Stimulated activated memory B cell treated with anti-CD40 and anti-IgM and Interleukin-4, amounts not matched to agents 10 μg/mL and 1 μg/mL and 100 μg/mL, for 72 hours (primary cell): ENCODE measurements at places on chromosomes 5 and 9.

- ATAC-seq = no peak
Measured at GRCh38 chr5:129977810-129978209, 73.5 kb downstream of the CHSY3 start.

DNA sequence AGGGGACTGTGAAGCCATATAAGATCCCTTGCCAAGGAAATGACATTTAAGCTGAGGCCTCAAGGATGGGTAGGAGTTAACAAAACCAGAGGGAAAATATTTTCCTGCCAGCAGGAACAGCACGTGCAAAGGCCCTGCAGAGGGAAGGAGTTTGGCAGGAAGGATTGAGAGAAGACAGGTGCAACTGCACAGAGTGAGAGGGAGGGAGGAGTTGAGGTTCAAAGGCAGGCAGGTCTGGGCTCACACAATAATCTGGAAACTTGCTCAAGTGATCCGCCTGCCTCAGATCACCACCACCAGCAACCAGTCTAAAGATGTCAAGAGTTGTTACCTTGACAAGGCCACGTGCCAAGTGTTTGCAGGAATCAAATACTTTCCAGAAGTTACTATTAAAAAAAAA is 31.1 kb upstream of the PWWP2A start:
- no peak for ATAC-seq

DNA sequence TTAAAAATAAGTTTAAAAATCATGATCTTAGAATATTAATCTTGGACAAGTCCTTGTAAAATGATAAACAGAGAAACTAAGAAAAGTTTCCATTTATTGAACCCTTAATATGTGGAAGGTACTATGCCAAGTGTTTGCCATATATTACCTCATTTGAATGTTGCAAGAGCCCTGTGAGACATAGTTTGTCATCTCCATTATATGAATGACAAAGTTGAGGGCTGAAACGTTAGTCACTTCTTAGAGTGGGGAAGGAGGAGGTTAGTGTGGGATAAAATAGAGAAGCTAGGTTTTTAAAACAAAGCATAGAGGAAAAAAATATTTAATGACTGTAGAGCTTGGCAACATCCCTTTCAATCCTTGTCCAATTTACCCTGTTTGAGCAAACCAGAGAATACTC is 2.0 kb downstream of the TNC start:
- ATAC-seq = no peak

DNA sequence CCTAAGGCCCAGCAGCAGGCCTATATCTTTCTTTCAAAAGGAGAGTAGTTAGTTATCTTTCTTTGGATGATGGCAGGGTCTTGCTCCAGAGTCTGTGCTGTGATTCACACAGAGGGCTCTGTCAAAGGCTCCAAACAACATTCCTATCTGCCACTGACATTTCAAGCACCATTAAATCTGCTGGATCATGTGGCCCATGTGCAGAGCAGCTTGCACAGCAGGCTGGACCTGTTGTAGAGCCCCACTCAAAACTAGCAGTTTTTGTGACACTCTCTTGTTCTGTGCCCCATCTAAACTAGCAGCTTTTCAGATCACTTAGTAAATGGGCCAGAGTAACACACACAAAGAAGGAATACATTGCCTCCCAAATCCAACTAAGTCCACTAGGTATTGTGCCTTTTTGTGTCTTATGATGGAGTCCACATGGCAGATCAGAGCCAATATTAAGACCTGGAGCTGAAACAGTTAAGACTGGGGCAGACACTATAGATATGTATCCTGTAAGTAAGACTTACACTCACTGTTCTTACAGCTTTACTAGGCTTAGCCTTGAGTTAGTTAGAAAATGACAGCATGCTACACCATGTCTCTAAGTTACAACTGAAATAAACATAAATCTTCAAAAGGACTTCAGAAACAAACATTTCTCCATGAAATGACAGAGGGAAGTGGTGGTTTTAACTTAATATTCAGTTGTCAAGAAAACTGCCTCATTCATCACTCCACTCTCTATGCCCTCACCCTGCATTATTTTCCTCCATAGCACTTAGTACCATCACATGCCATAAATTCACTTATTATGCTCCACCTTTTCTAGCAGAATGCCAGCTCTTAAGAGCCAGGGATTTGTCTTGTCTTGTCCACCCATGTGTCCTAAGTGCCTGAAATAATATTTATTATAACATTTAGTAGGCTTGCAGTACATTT is 400.9 kb downstream of the RAB3C start:
- ATAC-seq = no peak

- ATAC-seq = no peak
Measured at GRCh38 chr5:156556666-156557406, 229.9 kb downstream of the SGCD start.

GRCh38 chr9:91033797-91034196 is 232.2 kb downstream of the SYK start:
- peak; percentile 14 for ATAC-seq

DNA sequence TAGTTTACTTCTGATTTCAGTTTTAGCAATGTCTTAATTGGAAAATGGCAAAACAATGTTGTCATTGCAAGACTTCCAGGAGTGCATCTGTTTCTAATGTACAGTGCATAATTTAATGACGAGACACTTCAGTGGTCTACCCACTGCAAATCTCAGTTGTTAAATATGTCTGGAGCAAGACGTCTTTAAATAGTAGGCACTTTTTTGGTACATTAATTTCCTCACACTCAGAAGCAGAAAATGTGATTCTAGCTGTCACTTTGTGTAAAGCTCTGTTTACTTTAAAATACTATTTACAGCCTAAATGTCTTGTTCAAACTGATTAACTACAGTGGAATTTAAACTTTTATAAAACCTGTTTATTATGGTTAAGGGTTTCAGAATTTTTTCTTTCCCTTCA is 815.5 kb downstream of the TLE1 start:
- ATAC-seq = no peak

DNA sequence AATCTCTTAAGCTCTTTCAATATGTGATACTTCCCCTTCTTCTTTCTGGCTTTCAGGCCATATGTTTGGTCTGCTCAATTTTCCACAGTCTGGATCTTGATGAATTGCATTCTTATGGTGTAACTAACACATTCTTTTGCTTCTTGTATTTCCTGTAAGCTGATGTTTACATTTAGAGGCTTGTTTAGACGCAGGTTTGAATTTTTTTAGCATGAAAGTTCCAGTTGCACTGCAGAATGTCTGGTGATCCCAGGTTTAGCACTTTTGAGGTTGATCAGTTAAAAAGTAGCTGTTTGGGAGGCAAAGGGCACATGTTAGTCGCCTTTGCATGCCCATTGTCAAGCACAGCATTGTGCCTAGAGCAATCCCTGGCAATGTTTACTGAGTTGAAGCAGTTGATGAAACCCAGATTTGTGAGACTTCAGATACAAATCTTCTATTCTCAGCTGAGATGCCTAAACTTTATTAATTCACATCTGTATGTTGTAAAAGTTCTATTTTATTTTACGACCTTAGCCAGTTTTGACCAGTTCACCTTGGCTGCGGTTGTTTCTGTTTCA is 59.6 kb upstream of the SPATA31C2 start:
- ATAC-seq = no peak

GRCh38 chr5:174020928-174021304 is 24.6 kb upstream of the NSG2 start:
- no peak for ATAC-seq

DNA sequence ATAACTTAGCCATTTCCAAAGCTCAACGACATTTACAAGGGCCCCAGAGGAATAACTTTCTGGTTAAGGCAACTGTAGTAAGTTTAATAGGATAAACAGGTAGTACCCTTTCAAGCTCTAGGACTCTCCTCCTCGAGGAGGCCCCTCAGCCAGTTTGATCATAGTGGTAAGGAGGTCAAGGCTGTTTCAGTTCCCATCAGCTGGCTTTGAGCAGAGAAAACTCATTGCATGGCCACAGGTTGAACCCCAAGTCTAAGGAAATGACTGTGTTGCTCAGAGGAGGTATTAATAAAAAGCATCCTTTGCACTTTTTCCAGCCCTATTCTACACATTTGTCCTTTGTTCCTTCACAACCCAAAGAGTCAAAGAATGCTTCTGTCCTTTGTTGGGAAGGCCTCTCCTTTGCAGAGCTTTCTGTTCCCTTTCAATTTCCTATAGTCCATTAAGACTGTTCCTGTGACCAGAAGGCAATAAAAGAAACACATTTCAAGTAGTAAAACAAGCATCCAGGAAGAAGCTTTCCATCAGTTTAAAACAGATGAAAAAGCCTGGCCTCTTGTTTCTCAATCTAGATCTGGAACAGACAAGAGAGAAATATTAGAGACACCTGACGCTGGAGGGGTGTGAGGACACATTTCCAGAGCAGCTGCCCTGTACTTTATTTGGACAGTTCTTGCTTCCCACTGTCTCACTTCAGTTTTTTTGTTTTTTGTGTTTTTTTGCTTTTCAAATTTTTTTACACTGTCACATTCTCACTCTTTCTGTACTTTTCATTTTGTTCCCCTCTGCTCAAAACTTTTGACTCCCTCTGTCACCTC is 54.1 kb downstream of the PRRC1 start:
- ATAC-seq = peak; percentile 65

DNA sequence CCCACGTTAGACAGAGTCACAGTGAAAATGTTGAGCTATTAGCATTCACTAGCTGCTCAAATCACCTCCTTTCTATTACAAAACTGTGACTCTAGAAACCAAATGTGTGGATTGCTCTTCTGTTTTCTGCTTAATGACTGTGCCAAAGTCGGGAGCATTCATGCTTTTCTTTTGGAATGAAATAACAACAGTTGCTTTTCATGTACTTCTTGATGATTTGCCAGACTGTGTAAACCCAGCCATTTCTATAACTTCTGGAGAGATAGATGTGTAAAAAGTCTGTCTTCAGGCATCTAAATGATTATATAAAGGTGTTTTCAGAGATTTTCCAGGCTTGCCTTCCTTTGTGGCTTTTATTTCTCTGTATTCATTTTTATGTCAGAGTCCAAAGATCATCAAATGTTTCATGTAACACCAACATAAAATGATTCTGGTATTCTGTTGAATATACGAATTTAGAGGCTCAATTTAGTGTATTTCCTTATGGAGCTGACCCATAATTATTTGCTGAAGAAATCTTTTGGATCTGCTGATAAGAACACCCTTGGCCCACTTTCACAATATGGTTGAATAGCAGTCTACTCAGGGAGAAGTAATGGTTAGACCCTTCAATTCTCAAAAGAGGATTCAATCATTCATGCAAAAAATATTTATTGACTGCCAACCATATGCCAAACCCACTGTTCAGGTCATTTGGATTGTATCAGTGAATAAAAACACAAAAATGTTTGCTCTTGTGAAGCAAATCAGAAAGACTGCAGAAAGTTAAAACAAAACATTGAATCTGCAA is 581.2 kb downstream of the CDH18 start:
- ATAC-seq = no peak

DNA sequence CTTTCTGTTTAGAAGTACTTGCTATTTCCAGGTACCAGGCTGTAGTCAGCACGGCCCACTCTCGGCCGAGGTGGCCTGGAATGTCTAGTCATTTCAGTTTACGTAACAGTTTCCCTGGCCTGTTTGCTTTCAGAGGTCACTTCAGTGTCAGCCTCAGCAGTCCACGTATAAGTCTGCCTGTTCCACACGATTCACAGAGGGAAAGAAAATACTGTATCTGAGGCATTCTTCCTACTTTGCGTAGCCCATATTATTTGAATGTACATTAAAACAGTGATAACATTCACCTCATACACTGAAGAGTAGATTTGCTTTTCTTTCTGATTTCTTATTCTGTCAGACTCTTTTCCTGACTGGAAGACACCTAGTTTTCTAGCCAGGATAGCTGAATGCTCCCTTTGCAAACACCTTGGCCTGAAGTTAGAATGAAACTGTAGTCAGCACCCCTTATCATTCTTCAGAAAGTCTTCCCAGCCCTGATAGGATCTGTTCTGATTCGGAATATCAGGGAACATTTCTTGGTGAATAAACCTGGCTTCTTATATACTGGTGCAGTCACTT is 140.9 kb downstream of the AOPEP start:
- no peak for ATAC-seq

DNA sequence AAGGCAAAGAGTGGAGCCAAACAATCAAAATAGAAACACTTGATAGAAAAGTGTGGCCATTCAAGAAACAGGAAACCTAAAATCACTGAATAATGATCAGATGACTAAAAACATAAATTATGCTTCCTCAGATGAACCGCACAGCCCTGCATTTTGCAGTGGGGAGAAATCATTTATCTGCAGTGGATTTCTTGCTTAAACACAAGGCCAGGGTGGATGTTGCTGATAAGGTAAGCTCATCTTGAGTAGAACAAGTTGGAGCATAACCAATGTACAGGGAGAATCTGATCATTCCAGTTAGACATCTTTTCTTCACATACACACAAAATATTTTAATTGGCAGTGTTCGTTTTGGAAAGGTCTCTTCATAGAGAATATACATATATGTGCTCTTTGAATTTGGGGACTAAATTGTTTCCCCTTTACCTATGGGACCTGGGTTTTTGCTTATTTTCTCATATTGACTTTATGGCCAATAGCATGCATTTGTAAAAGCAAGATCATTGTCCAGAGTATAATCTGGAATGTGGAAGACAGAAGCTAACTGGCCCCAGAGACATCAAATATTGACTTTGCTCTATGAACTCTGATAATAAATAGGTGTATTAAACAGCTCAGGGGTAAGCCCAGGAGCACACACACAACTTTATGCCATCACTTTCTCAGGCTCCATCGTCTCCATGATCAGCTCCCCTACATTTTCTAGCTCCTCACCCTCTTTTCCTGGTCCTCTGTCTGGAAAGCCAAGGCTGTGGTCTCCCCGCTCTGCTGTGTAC is 9.1 kb downstream of the ANKDD1B start:
- ATAC-seq = no peak

- no peak for ATAC-seq
Measured at GRCh38 chr5:54171645-54172384, 138.6 kb downstream of the ARL15 start.

GRCh38 chr9:34124926-34125325 is 1.6 kb downstream of the DCAF12 start:
- no peak for ATAC-seq

- ATAC-seq = no peak
Measured at GRCh38 chr5:171518916-171519315, 99.5 kb downstream of the FGF18 start.

DNA sequence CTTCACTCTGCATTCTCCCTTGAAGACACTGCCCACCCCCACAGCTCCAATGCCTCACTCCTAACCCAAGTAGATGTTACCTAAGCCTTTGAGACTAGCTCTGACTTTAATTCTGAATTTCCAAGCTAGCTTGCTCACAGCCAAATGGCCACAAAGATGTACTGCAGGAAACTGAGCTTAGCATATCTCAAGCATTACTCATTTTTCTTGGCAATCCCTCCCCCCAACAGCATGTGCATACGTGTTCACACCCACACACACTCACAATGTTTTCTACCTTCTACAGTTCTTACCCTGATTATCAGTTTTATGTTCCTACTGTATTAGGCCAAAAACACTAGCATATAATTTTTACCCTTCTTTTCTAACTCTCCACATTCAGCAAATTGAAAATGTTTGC is 13.7 kb upstream of the GRIA1 start:
- ATAC-seq = no peak

GRCh38 chr5:109242518-109242917 is 167.3 kb downstream of the PJA2 start:
- ATAC-seq = no peak
